T-helper 17 cell (primary cell): ENCODE measurements at places on chromosomes 2 and 18. TPM values are rescaled to one million over a fixed set of nuclear protein-coding genes. Genes with fewer than 3 reads are reported as not detected.
A peak's percentile ranks its signal among the peaks of the same experiment; 100 is the strongest.

GRCh38 chr2:238130111-238130695 is 8.3 kb upstream of the KLHL30 start:
- H3K27ac ChIP-seq: no peak overlapping the region
- H3K4me3 ChIP-seq: no peak overlapping the region
- DNase-seq: peak; percentile 3

DNA sequence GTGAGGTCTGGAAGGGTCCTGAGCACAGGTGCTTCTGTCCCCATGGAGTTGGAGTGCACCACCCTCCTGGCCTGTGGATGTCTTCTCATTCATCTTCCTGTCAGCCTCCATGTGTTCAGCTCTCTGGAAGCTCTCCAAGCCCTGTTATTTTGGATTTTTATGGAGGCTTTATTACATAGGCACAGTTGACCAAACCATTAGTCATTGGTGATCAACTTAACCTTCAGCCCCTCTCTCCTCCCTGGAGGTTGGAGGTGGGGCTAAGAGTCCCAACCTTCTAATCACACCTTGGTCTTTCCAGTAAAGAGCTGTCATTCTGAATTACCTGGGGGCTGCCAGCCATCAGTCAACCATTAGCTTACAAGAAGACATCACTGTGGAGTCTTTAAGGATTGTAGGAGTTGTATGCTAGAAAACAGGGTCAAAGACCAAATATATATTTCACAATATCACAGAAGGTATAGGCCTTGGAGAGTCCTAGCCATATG is 7.5 kb upstream of the MCFD2 start:
- peaks cover 3% of the 10 kb centered on the region for H3K36me3 ChIP-seq
- H3K4me3 ChIP-seq: no peak overlapping the region
- peaks cover 13% of the 10 kb centered on the region for H3K4me1 ChIP-seq
- DNase-seq: no peak

DNA sequence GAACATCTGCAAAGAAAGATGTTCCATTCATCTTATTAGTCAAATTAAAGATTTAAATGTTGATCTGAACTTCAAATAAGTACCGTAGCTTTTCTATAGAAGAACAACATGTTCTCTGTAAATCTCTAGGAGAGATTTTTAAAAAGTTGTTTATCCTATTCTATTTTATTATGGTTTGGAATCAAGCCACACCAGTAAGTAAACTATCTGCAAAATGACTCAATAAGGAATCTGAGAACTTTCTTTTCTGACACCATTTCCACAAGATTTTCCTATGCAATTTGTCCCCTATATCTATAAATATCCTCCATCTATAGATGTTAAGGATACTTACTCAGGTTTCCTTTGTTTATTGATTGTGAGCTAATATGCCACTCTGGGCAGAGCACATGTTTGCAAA is 736.6 kb downstream of the CBLN2 start:
- no peak overlapping the region for H3K4me3 ChIP-seq
- no peaks in the 10 kb centered on the region for H3K36me3 ChIP-seq
- no peaks in the 10 kb centered on the region for H3K27me3 ChIP-seq
- H3K27ac ChIP-seq: no peak overlapping the region
- H3K4me1 ChIP-seq: no peaks in the 10 kb centered on the region
- no peak for DNase-seq

- H3K27ac ChIP-seq: no peak overlapping the region
- peaks cover 3% of the 10 kb centered on the region for H3K4me1 ChIP-seq
- H3K36me3 ChIP-seq: peaks cover 2% of the 10 kb centered on the region
- H3K27me3 ChIP-seq: no peaks in the 10 kb centered on the region
- no peak overlapping the region for H3K4me3 ChIP-seq
These were observed 51.8 kb upstream of the RAB27B start for GRCh38 chr18:54776282-54776977.

- no peaks in the 10 kb centered on the region for H3K27me3 ChIP-seq
- H3K36me3 ChIP-seq: no peaks in the 10 kb centered on the region
- no peak overlapping the region for H3K27ac ChIP-seq
- DNase-seq: no peak
These were observed 538.7 kb downstream of the TRIB2 start for GRCh38 chr2:13255485-13255884.

- H3K36me3 ChIP-seq: peaks cover 5% of the 10 kb centered on the region
- H3K27ac ChIP-seq: peak overlapping the region; percentile 94
- H3K27me3 ChIP-seq: no peaks in the 10 kb centered on the region
- H3K4me1 ChIP-seq: peaks cover 8% of the 10 kb centered on the region
- H3K4me3 ChIP-seq: peak overlapping the region; percentile 99
These were observed 834 bp upstream of the BUB1 start for GRCh38 chr2:110678457-110679336.

- H3K27me3 ChIP-seq: no peaks in the 10 kb centered on the region
- H3K36me3 ChIP-seq: peaks cover 4% of the 10 kb centered on the region
- DNase-seq: peak; percentile 73
These were observed 27.0 kb upstream of the CASP8 start for GRCh38 chr2:201233192-201233811.

- no peak for DNase-seq
- H3K36me3 ChIP-seq: no peaks in the 10 kb centered on the region
These were observed 155.7 kb downstream of the RDH14 start for GRCh38 chr2:18404708-18405107.

DNA sequence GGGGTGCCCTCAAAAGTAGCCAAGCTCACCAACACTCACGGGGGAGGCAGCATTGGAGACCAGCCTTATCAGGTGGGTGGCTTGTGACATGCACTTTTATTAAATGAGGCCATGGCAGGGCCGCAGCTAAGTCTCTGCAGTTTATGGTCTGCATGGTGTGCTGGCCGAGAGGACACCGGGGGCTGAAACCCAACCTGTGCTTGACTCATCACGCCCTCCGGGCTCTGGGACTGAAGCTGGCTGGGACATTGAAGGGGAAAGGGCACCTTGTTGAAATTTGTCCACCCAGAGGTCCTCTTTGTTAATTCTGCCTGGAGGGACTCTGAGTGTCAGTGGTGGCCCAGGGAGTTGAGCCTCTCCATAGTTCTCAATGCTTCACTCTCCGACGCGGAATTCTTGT is 17.7 kb upstream of the NTSR2 start:
- H3K4me1 ChIP-seq: peaks cover 16% of the 10 kb centered on the region
- H3K36me3 ChIP-seq: peaks cover 5% of the 10 kb centered on the region
- peaks cover 22% of the 10 kb centered on the region for H3K27me3 ChIP-seq
- peak overlapping the region; percentile 71 for H3K4me3 ChIP-seq
- DNase-seq: no peak

DNA sequence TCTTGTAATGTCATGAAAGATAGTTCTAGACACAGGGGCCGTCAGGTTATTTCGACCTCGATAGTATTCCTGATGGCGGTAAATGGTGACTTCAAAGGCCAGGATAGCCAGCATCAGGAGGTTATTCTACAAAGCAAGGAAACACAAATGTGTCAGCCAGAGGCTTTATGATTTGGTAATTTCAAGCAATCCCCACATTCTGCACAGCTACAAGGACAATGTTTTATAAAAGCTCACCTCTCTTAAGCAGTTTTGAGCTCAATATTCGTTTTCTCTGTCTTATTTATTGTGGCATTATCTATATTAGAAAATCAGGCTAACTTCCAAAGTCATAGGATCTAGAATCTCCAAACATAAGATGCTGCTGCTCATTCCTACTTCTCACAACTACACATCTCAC is 235.2 kb downstream of the NAPG start:
- no peak for DNase-seq
- no peaks in the 10 kb centered on the region for H3K4me1 ChIP-seq
- peaks cover 2% of the 10 kb centered on the region for H3K36me3 ChIP-seq
- no peak overlapping the region for H3K27ac ChIP-seq
- H3K4me3 ChIP-seq: no peak overlapping the region
- peaks cover 10% of the 10 kb centered on the region for H3K27me3 ChIP-seq

GRCh38 chr2:10962004-10962403 is 50.3 kb downstream of the KCNF1 start:
- no peak overlapping the region for H3K4me3 ChIP-seq
- no peak for DNase-seq
- peaks cover 63% of the 10 kb centered on the region for H3K27me3 ChIP-seq
- H3K36me3 ChIP-seq: no peaks in the 10 kb centered on the region

DNA sequence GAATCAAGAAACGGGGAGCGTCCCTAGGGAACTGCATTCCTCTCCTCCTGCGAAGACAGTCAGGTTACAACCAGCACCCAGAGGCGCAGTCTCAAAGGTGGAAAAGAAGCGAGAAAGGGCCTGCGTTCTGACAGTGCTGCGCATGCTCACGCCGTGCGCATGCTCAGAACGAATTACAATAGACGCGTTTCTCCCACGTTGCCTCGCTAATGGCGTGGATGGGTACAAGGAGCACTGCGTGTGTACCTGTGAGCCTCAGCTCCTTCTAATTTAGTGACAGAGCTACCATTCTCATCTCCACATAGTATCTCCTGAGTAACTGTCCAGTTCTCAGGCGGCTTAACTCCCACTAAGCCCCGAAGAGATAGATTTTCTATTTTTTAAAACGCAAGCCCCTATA is 448.8 kb downstream of the TXNL1 start:
- no peak overlapping the region for H3K27ac ChIP-seq
- no peaks in the 10 kb centered on the region for H3K36me3 ChIP-seq
- H3K4me3 ChIP-seq: no peak overlapping the region
- H3K27me3 ChIP-seq: no peaks in the 10 kb centered on the region
- no peak for DNase-seq

- H3K27ac ChIP-seq: no peak overlapping the region
- H3K4me1 ChIP-seq: no peaks in the 10 kb centered on the region
- peaks cover 3% of the 10 kb centered on the region for H3K36me3 ChIP-seq
These were observed 61.6 kb upstream of the KLHL29 start for GRCh38 chr2:23323198-23323916.

DNA sequence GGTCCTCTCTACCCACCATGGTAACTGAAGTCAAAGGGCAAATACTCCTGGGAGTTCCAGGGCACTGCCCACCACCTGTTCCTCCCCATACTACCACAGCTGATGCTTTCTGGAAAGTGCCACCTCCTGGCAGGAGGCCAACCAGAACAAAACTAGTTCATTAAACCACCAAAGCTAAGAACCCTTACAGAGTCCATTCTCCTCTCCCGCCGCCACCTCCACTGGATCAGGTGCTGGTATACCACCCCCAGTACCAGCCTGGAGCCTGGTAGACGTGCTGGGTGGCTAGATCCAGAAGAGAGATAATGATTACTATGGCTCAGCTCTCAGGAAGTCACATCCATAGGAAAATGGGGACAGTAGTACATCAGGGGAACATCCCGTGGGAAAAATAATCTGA is 300.9 kb downstream of the RIT2 start:
- DNase-seq: no peak
- H3K4me1 ChIP-seq: no peaks in the 10 kb centered on the region
- no peak overlapping the region for H3K4me3 ChIP-seq
- H3K36me3 ChIP-seq: no peaks in the 10 kb centered on the region
- no peak overlapping the region for H3K27ac ChIP-seq

- no peaks in the 10 kb centered on the region for H3K36me3 ChIP-seq
- no peak overlapping the region for H3K27ac ChIP-seq
- no peak for DNase-seq
- H3K27me3 ChIP-seq: peaks cover 42% of the 10 kb centered on the region
- H3K4me3 ChIP-seq: no peak overlapping the region
- no peaks in the 10 kb centered on the region for H3K4me1 ChIP-seq
These were observed 72.6 kb downstream of the AOX1 start for GRCh38 chr2:200658278-200658864.

DNA sequence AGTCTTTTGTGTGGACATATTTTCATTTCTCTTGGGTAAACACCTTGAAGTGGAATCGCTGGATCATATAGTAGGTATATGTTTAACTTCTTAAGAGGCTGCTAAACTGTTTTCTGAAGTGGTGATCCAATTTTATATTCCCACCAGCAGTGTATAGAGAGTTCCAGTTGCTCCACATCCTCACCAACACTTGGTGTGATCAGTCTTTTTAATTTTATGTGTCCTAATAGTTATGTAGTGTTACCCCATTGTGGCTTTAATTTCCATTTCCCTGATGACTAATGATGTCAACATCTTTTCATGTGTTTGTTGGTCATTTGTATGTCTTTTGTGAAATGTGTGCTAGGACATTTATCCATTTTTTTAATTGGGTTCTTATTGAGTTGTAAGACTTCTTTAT is 56.9 kb downstream of the DGKD start:
- H3K4me1 ChIP-seq: peaks cover 59% of the 10 kb centered on the region
- no peak for DNase-seq
- no peaks in the 10 kb centered on the region for H3K36me3 ChIP-seq
- peak overlapping the region; percentile 94 for H3K27ac ChIP-seq
- H3K27me3 ChIP-seq: no peaks in the 10 kb centered on the region
- no peak overlapping the region for H3K4me3 ChIP-seq

DNA sequence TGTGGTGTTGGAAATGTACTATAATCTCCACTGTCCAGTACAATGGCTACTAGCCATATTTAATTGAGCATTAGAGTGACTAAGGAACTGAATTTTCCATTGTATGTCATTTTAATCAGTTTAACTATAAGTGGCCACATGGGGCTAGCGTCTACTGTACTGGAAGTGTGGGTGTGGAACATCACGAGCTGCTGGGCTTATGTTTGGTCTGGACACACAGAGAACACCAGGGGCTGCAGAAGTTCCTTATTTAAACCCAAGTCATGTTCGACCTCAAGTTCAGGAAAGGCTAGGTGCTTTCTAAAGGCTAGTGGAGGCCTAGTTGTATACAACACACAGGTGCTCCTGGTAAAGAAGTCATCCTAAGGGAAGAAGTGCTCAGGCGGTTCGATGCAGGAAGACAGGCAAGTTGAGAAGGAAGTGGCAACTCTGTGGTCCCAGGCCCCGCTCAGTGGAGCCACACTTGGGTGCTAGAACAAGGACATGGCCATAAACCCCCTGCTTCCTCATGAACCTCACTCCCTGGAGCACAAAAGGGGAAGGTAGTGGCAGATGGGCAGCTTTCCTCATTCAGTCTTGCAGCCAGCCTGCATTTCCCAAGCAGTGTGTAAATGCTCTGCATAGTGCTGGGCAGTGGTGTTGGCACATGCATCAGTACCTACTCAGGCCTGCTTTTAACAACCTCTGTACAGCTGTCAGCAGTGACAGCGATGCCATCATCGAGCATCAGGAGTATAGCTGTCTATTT is 13.3 kb downstream of the LGALSL start:
- no peaks in the 10 kb centered on the region for H3K36me3 ChIP-seq
- H3K4me1 ChIP-seq: no peaks in the 10 kb centered on the region
- no peak overlapping the region for H3K27ac ChIP-seq
- no peak for DNase-seq

- no peak for DNase-seq
- H3K27ac ChIP-seq: no peak overlapping the region
- no peaks in the 10 kb centered on the region for H3K4me1 ChIP-seq
- H3K36me3 ChIP-seq: no peaks in the 10 kb centered on the region
- H3K4me3 ChIP-seq: no peak overlapping the region
- no peaks in the 10 kb centered on the region for H3K27me3 ChIP-seq
These were observed 854.4 kb upstream of the SLC39A10 start for GRCh38 chr2:194802589-194802988.

- no peak for DNase-seq
- H3K36me3 ChIP-seq: no peaks in the 10 kb centered on the region
- no peak overlapping the region for H3K27ac ChIP-seq
- H3K4me1 ChIP-seq: no peaks in the 10 kb centered on the region
These were observed 91.8 kb downstream of the SKA1 start for GRCh38 chr18:50466634-50467033.

CKAP2L gene
- total RNA-seq: 0.37 TPM

TBC1D8 gene
- total RNA-seq: 0.39 TPM

STON1 gene
- 4.5 TPM for total RNA-seq

RTP5 gene
- total RNA-seq: 0.12 TPM

SLC30A3 gene
- 0.13 TPM for total RNA-seq

MFSD6 gene
- 36.2 TPM for total RNA-seq

SPOPL gene
- total RNA-seq: 13.5 TPM

EIF5B gene
- total RNA-seq: 35.9 TPM

IL36RN gene
- not detected for total RNA-seq

UGT1A4 gene
- total RNA-seq: not detected

ACOXL gene
- total RNA-seq: not detected

TUBA3E gene
- not detected for total RNA-seq

ZAP70 gene
- 439 TPM for total RNA-seq

CIB4 gene
- not detected for total RNA-seq
